Heart right ventricle (tissue), 16 donors: ENCODE measurements at places on chromosomes 16 and 17. TPM values are rescaled to one million over a fixed set of nuclear protein-coding genes. Genes with fewer than 3 reads are reported as not detected.

The HS3ST4 gene
- total RNA-seq = not detected

The CDH1 gene
- total RNA-seq = not detected

The DNAI2 gene
- total RNA-seq = not detected

The MT1G gene
- 9.0 TPM for total RNA-seq

The GFER gene
- 14.7 TPM for total RNA-seq

The USP43 gene
- total RNA-seq = not detected

The NACA2 gene
- total RNA-seq = not detected

The ITGAD gene
- not detected for total RNA-seq

The TBC1D3 gene
- total RNA-seq = not detected

DNA sequence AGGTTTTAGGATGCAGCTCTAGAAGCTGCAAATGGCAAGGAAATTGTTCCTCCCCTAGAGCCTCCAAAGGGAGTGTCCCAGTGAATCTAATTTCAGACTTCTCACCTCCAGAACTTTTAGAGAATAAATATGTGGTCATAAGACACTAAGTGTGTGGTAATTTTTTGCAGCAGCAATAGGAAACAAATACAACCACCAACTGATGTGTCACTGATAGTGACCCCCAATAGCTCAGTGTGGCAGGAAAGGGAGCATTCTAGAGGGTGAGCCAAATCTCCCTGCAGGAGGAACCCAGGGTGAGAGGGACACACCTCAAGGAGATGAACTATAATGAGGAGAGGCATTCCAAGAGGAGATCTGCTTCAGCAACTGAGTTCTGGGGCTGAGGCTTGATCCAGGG is 4.1 kb downstream of the CCL4L2 start:
- DNase-seq = no peak
- no peaks in the 10 kb centered on the region for H3K36me3 ChIP-seq
- H3K27ac ChIP-seq = no peak overlapping the region
- no peaks in the 10 kb centered on the region for H3K4me1 ChIP-seq

GRCh38 chr17:5699814-5700213 is 115.5 kb upstream of the NLRP1 start:
- no peak overlapping the region for H3K27ac ChIP-seq
- no peak for DNase-seq
- no peaks in the 10 kb centered on the region for H3K4me1 ChIP-seq
- H3K27me3 ChIP-seq = peaks cover 15% of the 10 kb centered on the region
- no peaks in the 10 kb centered on the region for H3K36me3 ChIP-seq
- H3K4me3 ChIP-seq = no peak overlapping the region

DNA sequence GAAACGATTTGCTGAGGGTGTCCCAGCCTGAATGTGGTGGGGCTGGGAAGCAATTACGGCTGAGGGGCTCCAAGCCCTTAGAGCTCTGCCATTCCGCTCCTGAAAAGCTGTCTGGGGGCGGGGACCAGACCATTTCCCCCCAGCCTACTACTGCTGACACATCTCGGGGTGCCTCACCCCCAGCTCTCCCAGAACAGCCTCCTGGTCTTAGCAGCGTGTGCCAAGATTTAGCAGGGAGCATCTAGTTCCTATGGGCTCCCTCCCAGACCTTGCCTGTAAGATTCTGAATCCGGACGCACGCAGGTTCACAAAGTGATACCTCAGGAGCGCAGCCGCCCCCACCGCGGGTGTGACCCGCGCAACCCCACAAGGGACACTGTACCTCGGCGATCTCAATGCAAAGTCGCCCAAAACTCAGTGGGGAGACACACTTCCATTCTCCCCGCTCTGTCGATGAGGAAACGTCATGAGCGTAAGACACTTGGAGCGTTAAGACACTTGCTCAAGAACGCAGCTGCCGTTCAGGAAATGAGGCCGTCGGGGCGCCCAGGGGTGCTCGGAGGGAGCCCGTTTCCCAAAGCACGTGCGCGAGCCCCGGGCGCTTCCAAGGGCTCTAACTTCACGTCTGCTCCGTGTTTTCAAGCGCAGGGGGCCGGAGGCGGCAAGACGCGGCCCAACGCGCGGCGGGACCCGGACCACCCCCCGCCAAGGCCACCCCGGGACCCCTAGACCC is 629 bp downstream of the GEMIN4 start:
- H3K4me3 ChIP-seq = peak overlapping the region; percentile 98
- no peaks in the 10 kb centered on the region for H3K36me3 ChIP-seq
- peak overlapping the region; percentile 84 for H3K27ac ChIP-seq
- DNase-seq = peak; percentile 17

GRCh38 chr17:64196601-64197000 is 66.5 kb downstream of the TEX2 start:
- H3K4me1 ChIP-seq = peaks cover 21% of the 10 kb centered on the region
- H3K27me3 ChIP-seq = no peaks in the 10 kb centered on the region
- H3K27ac ChIP-seq = no peak overlapping the region
- no peak overlapping the region for H3K4me3 ChIP-seq
- H3K36me3 ChIP-seq = peaks cover 5% of the 10 kb centered on the region

DNA sequence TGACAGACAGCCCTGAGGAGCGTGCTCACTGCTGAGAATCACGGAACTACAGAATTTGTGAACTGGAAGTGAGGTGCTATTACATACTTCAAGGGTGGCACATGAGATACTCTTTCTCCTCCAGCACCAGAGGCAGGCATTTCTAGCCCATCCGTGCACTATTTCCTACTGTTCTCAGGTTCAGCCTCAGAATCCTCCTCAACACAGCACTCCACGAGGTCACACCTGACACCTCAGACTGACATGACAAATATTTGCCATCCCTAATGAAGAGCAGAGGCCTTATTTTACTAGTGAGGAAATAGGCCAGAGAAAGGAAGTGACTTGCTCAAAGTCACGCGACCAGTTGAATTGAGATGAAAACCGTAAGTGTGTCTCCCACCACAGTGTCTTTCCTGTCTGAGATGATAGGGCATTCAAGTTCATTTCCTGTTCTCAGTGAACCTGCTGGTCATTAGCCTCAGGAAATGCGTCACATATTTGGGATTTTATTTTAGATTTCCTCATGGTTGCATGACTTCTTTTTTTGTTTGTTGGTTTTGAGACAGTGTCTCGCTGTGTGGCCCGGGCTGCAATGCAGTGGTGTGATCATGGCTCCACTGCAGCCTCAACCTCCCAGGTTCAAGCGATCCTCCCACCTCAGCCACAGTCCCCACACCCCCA is 23.6 kb downstream of the SEZ6 start:
- no peak overlapping the region for H3K27ac ChIP-seq
- no peaks in the 10 kb centered on the region for H3K36me3 ChIP-seq
- DNase-seq = peak; percentile 43
- peaks cover 5% of the 10 kb centered on the region for H3K27me3 ChIP-seq

GRCh38 chr16:25198021-25198420 is 18.7 kb upstream of the AQP8 start:
- no peak for DNase-seq
- no peak overlapping the region for H3K27ac ChIP-seq
- H3K27me3 ChIP-seq = no peaks in the 10 kb centered on the region
- no peaks in the 10 kb centered on the region for H3K4me1 ChIP-seq

GRCh38 chr16:1003391-1004347 is 22.1 kb downstream of the SOX8 start:
- no peaks in the 10 kb centered on the region for H3K4me1 ChIP-seq
- H3K36me3 ChIP-seq = no peaks in the 10 kb centered on the region
- peaks cover 26% of the 10 kb centered on the region for H3K27me3 ChIP-seq

- H3K27me3 ChIP-seq = no peaks in the 10 kb centered on the region
- H3K27ac ChIP-seq = no peak overlapping the region
- peak; percentile 62 for DNase-seq
- no peaks in the 10 kb centered on the region for H3K36me3 ChIP-seq
- H3K4me3 ChIP-seq = no peak overlapping the region
Observed at GRCh38 chr16:19138601-19139000, 24.8 kb downstream of the ITPRIPL2 start.

DNA sequence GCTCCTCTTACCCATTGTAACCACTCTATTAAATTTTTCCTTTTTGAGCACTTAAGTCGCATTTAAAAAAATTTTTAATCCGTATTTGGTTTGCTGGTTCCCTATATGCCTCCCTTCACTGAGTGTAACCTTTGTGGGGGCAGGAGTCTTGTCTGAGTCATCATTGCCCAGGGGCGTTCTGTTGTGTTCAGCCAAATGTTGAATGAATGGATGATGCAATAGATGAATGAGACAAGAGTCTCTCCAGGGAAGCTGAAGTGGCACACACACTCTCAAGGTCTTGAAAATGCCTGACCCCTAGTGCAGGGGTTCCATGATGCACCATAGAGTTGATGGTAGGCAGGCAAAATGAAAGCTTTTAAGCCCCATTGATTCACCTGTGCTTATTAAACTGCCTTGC is 123.0 kb upstream of the RBFOX1 start:
- no peaks in the 10 kb centered on the region for H3K36me3 ChIP-seq
- no peaks in the 10 kb centered on the region for H3K27me3 ChIP-seq
- H3K4me3 ChIP-seq = no peak overlapping the region

GRCh38 chr16:4505356-4506147 is 29.4 kb downstream of the HMOX2 start:
- peak overlapping the region; percentile 11 for H3K27ac ChIP-seq
- no peaks in the 10 kb centered on the region for H3K27me3 ChIP-seq
- H3K4me1 ChIP-seq = peaks cover 26% of the 10 kb centered on the region

DNA sequence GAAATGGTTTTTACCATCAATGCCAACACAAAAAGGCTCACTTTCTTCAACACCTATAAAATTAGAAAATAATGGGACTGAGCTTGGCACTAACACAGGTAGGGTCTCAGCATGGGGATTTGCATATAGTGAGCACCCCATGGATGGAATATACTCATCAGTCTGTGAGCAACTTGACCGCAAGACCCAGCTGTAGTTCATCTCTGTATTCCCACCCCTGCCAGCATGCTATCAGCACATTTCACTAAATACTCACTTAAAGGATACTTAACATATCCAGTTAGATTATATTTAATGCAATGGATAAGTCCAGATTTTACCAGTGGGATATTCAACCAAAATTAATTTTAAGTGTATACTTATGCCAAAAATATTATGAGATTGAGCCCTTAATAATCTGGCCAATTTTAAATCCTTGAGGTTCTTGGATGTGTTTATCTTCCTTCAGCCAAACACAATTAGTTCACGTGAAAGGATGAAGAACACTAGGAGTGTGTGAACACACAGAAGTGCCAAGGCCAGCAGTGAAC is 66.7 kb downstream of the C16orf95 start:
- H3K27ac ChIP-seq = no peak overlapping the region
- no peaks in the 10 kb centered on the region for H3K4me1 ChIP-seq
- H3K27me3 ChIP-seq = no peaks in the 10 kb centered on the region
- no peak for DNase-seq

- H3K27me3 ChIP-seq = no peaks in the 10 kb centered on the region
- H3K4me3 ChIP-seq = no peak overlapping the region
- H3K36me3 ChIP-seq = no peaks in the 10 kb centered on the region
- no peak overlapping the region for H3K27ac ChIP-seq
- H3K4me1 ChIP-seq = no peaks in the 10 kb centered on the region
Observed at GRCh38 chr17:34098699-34099098, 156.4 kb upstream of the CCL2 start.

- no peaks in the 10 kb centered on the region for H3K27me3 ChIP-seq
- no peak for DNase-seq
- no peaks in the 10 kb centered on the region for H3K36me3 ChIP-seq
- no peaks in the 10 kb centered on the region for H3K4me1 ChIP-seq
Observed at GRCh38 chr16:12390644-12391043, 413.0 kb downstream of the CPPED1 start.

DNA sequence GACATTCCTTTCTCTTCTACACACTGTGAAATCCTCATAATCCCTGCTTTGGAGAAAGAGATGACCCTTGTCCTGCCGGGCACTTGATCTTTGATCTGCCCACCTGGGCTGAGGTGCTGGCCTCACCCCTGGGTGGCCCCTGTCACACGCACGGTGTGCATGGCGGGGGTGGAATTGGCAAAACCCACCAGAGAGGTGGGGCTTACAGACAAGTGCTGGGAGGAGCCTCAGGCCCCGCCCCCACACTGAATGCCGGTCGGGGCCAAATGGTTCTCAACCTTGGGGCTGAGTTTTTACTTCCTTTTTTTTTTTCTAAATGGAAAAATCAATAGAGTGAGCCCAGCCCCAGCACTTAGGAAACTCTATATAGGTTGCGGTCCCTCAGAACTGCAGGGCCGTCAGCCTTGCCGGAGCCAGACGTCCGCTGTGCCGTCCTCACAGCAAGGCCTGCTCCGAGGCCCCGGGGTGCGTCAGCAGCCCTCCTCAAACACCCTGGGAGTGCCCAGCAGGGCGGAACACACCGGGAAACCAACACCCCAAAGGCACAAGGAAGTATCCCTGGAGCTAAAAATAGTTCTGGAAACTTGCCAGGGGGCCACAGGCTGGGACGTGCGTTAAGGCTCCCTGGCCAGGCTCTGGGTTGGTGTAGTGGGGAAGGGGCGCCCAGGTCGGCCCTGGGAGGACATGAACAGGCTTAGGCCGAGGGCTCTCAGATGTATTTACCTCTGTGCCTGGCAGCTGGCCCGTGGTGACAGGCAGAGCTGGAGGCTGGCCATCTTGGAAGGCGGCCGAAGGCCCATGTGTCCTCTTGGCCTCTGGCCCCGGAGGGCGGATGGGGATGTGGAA is 11.0 kb downstream of the GPRC5C start:
- DNase-seq = peak; percentile 93
- peak overlapping the region; percentile 6 for H3K4me3 ChIP-seq
- peak overlapping the region; percentile 87 for H3K27ac ChIP-seq
- no peaks in the 10 kb centered on the region for H3K27me3 ChIP-seq
- H3K4me1 ChIP-seq = peaks cover 60% of the 10 kb centered on the region
- no peaks in the 10 kb centered on the region for H3K36me3 ChIP-seq

DNA sequence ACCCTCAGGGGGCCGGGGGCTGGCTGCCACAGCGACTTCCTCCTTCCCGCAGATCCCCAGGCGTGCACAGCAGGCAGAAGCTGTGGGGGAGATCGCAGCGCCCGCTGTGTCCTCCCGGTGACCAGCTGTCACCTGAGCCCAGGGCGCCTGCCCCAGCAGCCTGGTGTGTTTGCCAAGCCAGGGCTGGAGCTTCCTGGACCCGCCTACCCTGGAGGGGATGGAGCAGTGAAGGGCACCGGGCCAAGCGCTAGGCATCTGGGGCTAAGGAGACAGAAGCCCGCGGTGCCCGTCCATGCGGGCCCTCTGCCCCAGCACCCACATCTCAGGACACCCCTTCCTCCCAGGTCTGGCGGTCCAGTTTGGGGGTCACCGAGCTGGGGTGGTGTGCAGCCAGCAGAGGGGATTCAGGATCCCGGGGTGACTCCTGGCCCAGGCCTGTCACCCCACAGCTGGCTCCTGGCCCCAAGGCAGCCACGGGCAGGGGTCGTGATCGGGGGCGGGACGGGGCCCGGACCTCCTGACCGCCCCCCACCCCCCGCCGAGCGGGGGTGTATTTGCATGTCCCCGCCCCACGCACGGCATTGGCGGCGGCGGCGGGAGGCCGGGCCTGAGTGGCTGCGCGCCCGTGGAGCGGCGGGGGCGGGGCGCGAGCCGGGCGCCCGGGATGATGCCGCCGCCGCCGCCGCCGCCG is at the start of gene RAB26:
Gene RAB26 (plus strand): TSS at position 645 of the 691 bp plus-strand sequence. CDS start 159 bp downstream, outside the sequence.
- peak within 1 kb of the TSS; percentile 52 for H3K4me3 ChIP-seq
- no peaks in the 10 kb centered on the region for H3K27me3 ChIP-seq
- H3K36me3 ChIP-seq = peaks cover 18% of the 10 kb centered on the region
- H3K4me1 ChIP-seq = peaks cover 58% of the 10 kb centered on the region
- H3K27ac ChIP-seq = peak within 1 kb of the TSS; percentile 13

- no peaks in the 10 kb centered on the region for H3K27me3 ChIP-seq
- no peak overlapping the region for H3K4me3 ChIP-seq
- H3K27ac ChIP-seq = no peak overlapping the region
- DNase-seq = no peak
Observed at GRCh38 chr17:13753154-13753553, 151.4 kb upstream of the HS3ST3A1 start.
